Activated naive CD8-positive, alpha-beta T cell treated with anti-CD3 and anti-CD28 coated beads, Interleukin-2, amount 50 U/mL, for 24 hours (primary cell): ENCODE measurements at places on chromosomes 11 and 22.

GRCh38 chr22:49527611-49528419 lies 299.9 kb downstream of the BRD1 start:
- no peak for DNase-seq

GRCh38 chr22:47044722-47045535 lies 282.5 kb downstream of the TBC1D22A start:
- no peak for DNase-seq

GRCh38 chr11:36024716-36025115 lies 80.9 kb downstream of the LDLRAD3 start:
- no peak for DNase-seq

DNA sequence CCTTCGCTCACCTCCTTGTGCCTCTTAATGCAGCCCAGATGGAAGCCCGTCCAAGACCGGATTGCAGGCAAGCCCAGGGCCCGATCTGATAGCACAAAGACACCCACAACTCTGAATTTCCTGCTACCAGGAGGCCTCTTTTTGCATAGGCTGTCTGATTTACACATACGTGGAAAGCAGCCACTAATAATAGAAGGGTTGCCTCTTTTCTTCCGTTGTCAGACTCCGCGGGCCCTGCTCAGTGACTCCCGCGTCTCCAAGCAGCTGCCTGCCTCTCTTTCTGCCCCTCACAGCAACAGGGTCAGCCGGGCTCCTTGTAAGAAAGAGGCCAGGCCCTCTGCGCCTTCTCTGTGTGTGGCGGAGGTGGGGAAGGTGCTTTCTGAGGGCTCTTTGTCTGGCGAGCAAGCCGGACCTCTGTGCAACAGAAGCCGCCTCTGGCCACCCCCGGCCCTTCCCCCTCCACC lies 26.7 kb downstream of the FLI1 start:
- DNase-seq, result no peak

GRCh38 chr22:46025973-46026898 lies 49.3 kb upstream of the WNT7B start:
- no peak for DNase-seq

DNA sequence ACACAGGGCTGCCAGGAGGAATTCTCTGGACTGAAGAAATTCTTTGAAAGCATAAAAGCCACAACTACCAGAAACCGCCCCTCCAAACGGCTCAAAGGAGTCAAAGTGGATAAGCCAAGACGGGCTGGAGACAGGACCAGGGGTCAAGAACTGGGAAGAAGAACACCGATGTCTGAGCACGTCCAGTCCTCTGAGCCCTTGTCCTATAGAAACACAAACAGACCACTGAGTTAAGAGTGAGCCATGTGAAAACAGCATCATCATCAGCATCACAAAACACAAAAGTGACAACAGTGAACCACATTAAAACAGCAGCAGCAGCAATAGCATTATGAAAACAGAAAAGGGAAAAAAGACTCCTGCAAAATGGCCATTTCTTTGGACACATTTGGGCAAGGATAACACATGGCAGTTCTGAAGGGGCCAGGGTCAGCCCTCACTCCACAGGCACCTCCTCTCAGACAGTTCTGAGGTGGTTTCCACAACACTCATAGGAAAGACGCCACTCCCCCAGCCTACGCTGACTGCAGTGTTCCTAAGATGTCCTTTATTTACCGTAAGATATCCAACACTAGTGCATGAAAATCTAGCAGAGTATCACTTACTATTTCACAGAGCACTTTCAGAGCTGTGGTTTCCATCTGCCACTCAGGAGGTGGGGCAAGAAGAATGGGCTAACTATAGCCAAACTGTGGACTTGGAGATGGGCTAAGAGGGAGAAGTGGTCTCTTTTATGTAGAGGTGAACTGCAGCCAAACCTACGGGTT lies 28.6 kb upstream of the YPEL1 start:
- DNase-seq, result peak; percentile 16

- peak; percentile 34 for DNase-seq
These were observed 67.7 kb downstream of the BCL2L13 start for GRCh38 chr22:17705951-17706900.

DNA sequence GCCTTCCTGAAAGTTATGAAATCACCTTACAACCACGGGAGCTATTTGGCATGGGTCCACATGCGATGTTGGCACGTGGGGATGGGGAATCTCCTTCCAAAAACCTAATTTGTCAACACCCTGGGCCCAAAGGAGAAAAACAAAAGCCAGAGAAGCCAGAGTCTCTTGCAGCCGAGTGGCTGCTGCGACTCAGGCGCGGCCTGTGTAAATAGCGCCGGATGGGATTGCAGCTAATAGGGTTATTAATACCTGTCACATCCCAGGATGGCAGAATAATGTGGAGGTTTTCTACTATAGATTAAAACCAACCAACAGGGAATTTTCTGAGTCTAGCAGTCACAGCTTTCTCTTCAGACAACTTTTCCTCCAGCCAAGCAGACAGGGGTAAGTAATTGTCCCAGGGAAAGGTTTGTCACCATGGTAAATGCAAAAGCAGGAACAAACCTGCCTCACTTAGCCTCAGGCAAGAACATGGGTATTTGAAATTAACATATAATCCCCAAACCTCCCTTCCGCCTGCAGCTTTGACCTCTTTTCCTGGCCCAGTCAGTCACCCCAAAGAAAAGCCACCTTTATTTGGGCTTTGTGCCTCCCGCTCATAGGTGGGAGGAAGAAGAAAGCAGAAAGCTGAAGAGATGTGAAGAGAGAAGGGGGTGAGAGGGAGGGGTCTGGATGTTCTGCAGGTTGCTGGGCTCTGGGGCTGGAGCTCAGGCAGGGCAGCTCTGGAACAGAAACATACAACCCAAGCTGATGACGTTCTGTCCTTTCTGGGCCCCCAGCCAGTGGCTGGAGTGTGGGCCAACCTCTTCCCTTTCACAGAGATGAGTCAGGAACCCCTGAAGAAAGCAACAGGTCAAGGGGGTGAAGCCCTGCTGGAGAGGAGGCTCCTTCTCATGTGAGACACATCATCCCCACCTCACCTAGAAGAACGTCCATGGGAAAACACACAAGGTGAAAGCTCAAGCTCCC lies 376.5 kb downstream of the NXPE2 start:
- no peak for DNase-seq

- DNase-seq, result no peak
These were observed 32.9 kb upstream of the CYP2D6 start for GRCh38 chr22:42163515-42163914.

DNA sequence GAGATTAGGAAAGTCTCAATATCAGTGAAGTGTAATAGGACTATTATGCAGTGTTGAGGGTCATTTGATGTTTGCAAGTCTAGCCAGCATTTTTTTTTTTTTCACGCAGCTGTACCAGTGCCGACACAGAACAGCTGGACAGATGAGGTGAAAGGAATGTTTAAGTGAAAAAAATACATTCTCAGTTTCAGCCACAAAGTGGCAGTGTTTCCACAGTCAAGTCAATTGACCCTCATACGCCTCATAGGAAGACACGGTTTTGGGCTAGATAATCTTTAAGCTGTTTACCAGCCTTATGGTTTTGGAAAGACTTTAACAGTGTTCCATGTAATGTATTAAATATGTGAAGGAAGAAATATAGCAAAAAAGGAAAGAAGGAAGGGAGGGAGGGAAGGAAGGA lies 349.9 kb upstream of the ANO3 start:
- DNase-seq, result no peak

- DNase-seq, result no peak
These were observed 50.5 kb upstream of the SHISAL1 start for GRCh38 chr22:44363013-44363979.

- DNase-seq, result no peak
These were observed 10.7 kb downstream of the ATG16L2 start for GRCh38 chr11:72824811-72825505.
